ENCODE measurements at places on chromosomes 3 and 15. TPM values are rescaled to one million over a fixed set of nuclear protein-coding genes. Genes with fewer than 3 reads are reported as not detected.

Gene RNF111
- 23.5 TPM for total RNA-seq

Gene PCSK6
- 1.8 TPM for total RNA-seq

Gene CD86
- not detected for total RNA-seq

Gene CD200R1L
- not detected for total RNA-seq

Gene RBMS3
- total RNA-seq: 33.4 TPM

Gene SEMA3F
- total RNA-seq: 6.5 TPM

Gene FYTTD1
- 26.8 TPM for total RNA-seq

Gene LRRK1
- 17.0 TPM for total RNA-seq

Gene STAC
- total RNA-seq: 0.37 TPM

Gene BNC1
- 14.3 TPM for total RNA-seq

Gene CASR
- not detected for total RNA-seq

Gene DPPA4
- not detected for total RNA-seq

Gene TIGIT
- not detected for total RNA-seq
